ENCODE measurements at places on chromosomes 3 and 15.

GRCh38 chr3:16437640-16438039 is 75.9 kb downstream of the RFTN1 start:
- DNase-seq = no peak

- DNase-seq = no peak
Observed at GRCh38 chr3:17639765-17640164, 102.7 kb downstream of the TBC1D5 start.

- no peak for DNase-seq
Observed at GRCh38 chr3:48141604-48142137, 46.5 kb downstream of the CDC25A start.

GRCh38 chr15:81534124-81534523 is 160.1 kb upstream of the TMC3 start:
- DNase-seq = no peak

DNA sequence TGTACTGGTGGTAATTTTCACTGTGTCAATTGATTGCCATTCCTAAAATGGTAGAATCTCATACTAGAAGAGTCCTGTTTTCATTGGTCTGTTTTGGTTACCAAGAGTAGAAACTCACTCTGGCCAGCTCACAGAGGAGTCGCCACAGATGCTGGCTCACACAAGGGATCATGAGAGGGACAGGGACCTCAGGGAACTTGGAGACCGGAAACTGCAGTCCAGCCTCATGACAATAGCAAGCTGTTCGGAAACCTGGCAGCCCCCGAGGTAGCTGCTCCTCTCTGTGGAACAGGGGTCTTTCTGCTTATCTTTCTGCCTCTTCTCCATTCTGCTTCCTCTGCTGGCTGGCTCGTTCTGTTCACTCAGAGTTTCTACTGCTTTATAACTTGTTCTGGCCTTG is 192.9 kb downstream of the PLCL2 start:
- no peak for DNase-seq
